ENCODE measurements at places on chromosomes 5 and 9. TPM values are rescaled to one million over a fixed set of nuclear protein-coding genes. Genes with fewer than 3 reads are reported as not detected.

PCDHGA11 gene
- 19.4 TPM for total RNA-seq

ZDHHC11 gene
- 2.1 TPM for total RNA-seq

ZFP62 gene
- total RNA-seq, result 22.6 TPM

MYOZ3 gene
- 0.30 TPM for total RNA-seq

RORB gene
- under 0.01 TPM for total RNA-seq

GABRG2 gene
- not detected for total RNA-seq

NAIP gene
- 5.2 TPM for total RNA-seq

SH2D3C gene
- 0.18 TPM for total RNA-seq

FAM153A gene
- not detected for total RNA-seq

ANXA6 gene
- 489 TPM for total RNA-seq

TENT4A gene
- 9.5 TPM for total RNA-seq

ZNF879 gene
- total RNA-seq, result 2.8 TPM

TCF7 gene
- 0.09 TPM for total RNA-seq

CERT1 gene
- 37.0 TPM for total RNA-seq

PCDHB12 gene
- total RNA-seq, result 0.30 TPM

MELK gene
- 3.0 TPM for total RNA-seq

MRPS2 gene
- 11.6 TPM for total RNA-seq

TNFAIP8 gene
- 25.3 TPM for total RNA-seq

SPOCK1 gene
- total RNA-seq, result 587 TPM

AIF1L gene
- total RNA-seq, result 0.30 TPM

ELL2 gene
- total RNA-seq, result 57.2 TPM

SV2C gene
- total RNA-seq, result not detected

SHOC1 gene
- total RNA-seq, result 0.09 TPM

C9orf50 gene
- total RNA-seq, result not detected

MAMDC2 gene
- total RNA-seq, result 0.30 TPM

FER gene
- 56.6 TPM for total RNA-seq

HEMGN gene
- total RNA-seq, result not detected

SOX30 gene
- total RNA-seq, result not detected

KIF4B gene
- total RNA-seq, result 0.09 TPM

GNA14 gene
- total RNA-seq, result not detected

DBH gene
- total RNA-seq, result not detected

CTXN3 gene
- not detected for total RNA-seq

FGFR4 gene
- 0.59 TPM for total RNA-seq

ARL14EPL gene
- total RNA-seq, result not detected

GBGT1 gene
- total RNA-seq, result 6.9 TPM

HMCN2 gene
- 0.05 TPM for total RNA-seq

GAS1 gene
- total RNA-seq, result 12.1 TPM

CNTNAP3B gene
- 29.5 TPM for total RNA-seq

FAXDC2 gene
- total RNA-seq, result 4.2 TPM

ISOC1 gene
- 24.1 TPM for total RNA-seq

NR4A3 gene
- total RNA-seq, result 0.30 TPM

SLC24A2 gene
- not detected for total RNA-seq

Measured in smooth muscle cell of the umbilical artery (primary cell).